Germinal center (tissue), 1 donor: ENCODE measurements at places on chromosomes 4 and X.

DNA sequence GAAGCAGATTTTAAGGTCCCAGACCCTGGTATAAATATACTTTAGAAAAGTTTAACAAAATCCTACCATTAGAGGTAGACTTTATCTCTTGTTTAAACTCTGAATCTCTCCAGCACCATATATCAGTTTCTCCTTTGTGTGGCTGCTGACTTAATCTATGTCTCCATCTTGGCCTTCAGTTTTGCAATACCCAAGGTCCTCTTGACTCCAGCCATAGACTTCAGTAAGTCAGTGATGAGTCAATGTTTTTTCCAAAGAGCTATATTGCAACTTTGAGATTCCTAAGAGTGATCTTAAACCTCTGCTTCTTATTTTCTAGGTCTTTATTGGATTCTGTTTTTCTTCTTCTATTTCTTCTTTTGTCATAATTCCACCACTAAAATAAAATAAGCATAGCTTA is 50.8 kb upstream of the ADGRL3 start:
- no peak for DNase-seq

- no peak for DNase-seq
Observed at GRCh38 chrX:20432048-20432447, 165.3 kb upstream of the RPS6KA3 start.

GRCh38 chr4:38921151-38921550 is 53.5 kb downstream of the FAM114A1 start:
- no peak for DNase-seq

DNA sequence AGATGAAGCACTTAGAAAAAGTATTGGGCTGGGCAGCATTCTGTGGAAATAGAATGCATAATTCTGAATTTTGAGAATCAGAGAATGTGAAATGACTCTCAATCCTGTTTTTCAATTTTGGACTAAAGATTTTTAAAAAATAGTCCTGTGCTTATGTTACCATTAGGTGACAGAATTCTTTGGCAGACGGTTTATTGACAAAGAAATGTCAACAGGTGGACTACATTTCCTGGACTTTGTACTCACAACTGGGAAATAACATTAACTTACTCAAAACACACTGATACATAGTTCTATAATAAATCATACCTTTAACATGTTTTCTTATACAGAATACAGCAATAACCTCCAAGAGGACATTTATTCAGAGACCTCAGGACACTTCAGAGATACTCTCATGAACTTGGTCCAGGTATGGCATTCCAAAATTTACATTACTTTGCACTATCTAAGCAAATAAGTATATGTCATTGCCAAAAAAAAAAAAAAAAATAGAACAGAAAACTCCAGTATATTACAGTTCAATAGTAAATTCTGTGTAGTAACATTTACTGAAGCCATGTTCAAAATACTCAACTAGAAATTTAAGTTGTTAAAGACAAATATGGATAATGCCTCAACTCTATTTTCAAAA is 72.7 kb downstream of the ANXA10 start:
- no peak for DNase-seq

GRCh38 chr4:55795341-55795740 is 24.2 kb upstream of the EXOC1L start:
- no peak for DNase-seq

- DNase-seq, result peak; percentile 9
Observed at GRCh38 chrX:48676893-48677270, 6.7 kb upstream of the WAS start.

DNA sequence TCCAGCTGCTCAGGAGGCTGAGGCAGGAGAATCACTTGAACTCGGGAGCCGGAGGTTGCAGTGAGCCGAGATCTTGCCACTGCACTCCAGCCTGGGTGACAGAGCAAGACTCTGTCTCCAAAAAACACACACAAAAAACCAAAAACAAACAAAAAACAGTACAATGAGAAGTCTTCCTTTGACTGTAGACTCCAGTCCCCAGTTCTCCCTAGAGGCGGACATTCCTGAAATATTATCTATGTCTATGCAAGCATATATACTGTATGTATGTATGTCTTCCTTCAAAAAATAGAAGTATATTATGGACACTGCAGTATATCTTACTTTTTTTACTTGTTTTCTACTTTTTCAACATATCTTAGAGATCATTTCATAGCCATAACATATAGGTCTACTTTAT is 10.2 kb upstream of the FGF2 start:
- DNase-seq, result no peak

- DNase-seq, result no peak
Observed at GRCh38 chr4:21790438-21791029, 158.0 kb downstream of the KCNIP4 start.

GRCh38 chrX:115259238-115259875 is 25.5 kb upstream of the LRCH2 start:
- DNase-seq, result no peak

- DNase-seq, result no peak
Observed at GRCh38 chr4:1807332-1807777, 14.3 kb downstream of the FGFR3 start.

GRCh38 chr4:23887989-23888388 is 1.9 kb downstream of the PPARGC1A start:
- no peak for DNase-seq

DNA sequence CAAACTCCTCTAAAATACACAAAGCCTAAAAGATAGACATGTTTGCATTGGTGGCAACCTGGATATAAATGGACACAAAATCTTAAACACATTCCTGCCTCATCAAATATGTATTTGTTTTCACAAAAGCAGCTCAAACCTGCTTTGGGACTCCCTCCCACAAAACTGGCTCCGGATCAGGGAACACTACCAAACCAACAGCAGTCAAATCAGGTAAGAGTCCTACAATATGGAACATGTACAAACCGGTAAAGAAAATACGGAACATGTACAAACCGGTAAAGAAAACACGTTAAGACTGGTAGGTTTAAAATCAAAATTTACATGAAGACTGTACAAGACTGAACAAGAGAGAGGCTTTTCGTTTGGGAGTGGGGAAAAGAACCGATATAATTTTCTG is 4.3 kb downstream of the AMTN start:
- DNase-seq, result no peak

- DNase-seq, result no peak
Observed at GRCh38 chr4:18930487-18930886, 908.9 kb upstream of the LCORL start.

DNA sequence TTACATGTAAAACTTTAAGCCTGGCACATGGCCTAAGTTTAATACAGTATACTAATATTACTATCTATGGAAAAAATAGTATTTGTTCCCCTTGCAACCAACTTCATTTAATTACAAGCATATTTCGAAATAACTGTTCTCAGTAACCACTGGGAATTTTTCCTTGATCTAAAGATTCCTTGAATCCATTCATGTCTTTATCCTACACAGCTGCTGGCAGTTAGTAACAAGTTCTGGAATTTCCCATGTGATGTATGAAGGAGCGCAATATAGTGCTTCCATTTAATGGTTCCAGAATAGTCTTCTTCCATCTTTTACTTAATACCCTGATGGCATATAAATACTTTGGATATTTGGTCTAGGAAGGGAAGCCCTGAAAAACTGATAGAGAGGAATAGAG is 136.5 kb downstream of the AASDH start:
- no peak for DNase-seq

GRCh38 chr4:925771-926500 is 6.2 kb downstream of the GAK start:
- no peak for DNase-seq

GRCh38 chr4:6926081-6926480 is 16.5 kb downstream of the TBC1D14 start:
- DNase-seq, result no peak

- no peak for DNase-seq
Observed at GRCh38 chrX:108439961-108440696, 491 bp downstream of the COL4A5 start.

GRCh38 chr4:149727663-149728062 is 88.0 kb downstream of the IQCM start:
- DNase-seq, result no peak

DNA sequence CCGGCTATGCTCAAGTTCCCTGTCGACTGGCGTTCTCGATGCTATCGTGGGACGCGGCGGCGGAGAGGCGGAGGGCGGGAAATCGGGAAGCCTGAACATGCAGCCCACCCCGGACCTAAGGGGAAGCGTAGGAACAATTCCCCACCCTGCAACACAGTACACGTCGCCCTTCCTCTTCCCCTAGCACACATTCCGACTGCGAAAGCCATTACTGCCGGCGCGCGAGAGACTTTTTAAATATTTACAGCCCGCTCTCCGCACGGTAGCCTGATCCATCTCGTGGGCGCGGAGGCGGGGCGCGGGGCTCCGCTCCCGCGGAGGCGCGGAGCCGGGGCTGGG is 48.1 kb upstream of the BCOR start:
- DNase-seq, result no peak

- no peak for DNase-seq
Observed at GRCh38 chrX:24282381-24283126, 31.3 kb downstream of the SUPT20HL2 start.

- DNase-seq, result no peak
Observed at GRCh38 chrX:72663737-72664136, 50.4 kb downstream of the PHKA1 start.

- no peak for DNase-seq
Observed at GRCh38 chrX:39073131-39073530, 271.9 kb downstream of the MID1IP1 start.

DNA sequence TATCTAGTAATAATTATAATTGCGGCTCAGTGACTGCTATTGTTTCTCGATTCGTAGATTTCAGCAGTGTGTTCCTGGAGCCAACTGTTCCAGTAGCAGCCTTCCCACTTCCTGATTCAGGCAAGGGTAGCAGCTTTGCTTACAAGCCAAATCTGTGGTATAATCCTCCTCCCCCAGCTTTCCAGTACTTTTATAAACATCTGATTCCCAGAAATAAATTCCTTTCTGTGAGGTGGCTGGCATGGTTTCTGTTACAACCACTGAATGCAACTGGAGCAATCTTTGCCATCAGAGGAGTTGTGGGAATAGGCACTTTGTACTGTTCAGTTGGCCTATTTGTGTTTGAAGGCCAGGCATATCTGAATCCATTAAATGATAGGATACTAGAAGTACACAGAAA is 80.0 kb downstream of the GLRA3 start:
- DNase-seq, result no peak

GRCh38 chr4:144316869-144317268 is 176.4 kb upstream of the GYPA start:
- DNase-seq, result no peak

GRCh38 chr4:337932-338758 is 531 bp downstream of the ZNF141 start:
- no peak for DNase-seq

DNA sequence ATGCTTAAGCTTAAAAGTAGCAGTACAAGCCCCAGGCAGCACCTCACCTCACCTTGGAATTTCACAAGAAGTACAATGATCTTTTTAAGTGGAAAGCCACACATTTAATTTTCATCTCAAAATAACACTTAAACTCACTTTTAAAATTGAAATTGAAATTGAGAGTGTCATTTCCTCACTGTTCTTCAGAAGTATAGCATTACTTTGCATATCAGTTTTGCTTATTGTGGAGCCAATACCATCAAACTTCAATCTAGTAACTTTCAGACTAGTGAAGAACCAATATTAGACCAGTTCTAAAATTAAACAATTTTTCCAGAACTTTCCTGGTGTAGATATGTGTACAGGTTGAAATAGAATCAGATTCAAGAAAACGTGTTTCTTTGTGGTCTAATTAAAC is 242.4 kb downstream of the NDST4 start:
- DNase-seq, result no peak

DNA sequence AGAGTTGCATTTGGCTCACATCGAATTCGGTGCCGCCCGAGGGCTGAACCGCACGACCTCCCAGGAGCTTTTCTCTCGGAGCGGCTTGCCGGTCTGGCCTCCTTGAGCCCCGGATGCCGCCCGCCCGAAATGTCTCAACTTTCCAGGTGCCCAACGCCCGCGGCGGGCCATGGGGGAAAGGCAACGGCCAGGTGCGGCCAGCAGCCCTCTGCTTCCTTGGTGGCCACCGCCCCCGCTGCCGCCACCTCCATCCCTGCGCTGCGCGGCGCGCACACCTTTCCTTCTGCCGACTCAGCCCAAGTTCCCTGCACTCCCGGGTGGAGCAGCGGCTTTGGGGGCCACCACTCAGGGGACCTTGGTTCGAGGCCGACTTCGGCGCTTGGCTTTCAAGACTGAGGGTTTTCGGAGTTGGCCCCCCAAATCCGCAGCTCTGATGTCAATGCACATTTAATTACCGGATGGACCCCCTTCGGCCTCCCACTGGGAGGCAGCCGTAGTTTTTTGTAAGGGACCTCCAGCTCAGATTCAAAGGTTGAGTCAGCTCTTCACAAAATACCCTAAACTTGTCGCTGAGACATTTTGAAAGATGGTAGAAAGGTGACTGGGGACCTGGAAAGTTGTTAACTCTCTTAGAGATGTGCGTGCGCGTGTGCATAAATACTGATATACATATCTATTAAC is 1.1 kb downstream of the AFF2 start:
- DNase-seq, result peak; percentile 9

- DNase-seq, result no peak
Observed at GRCh38 chr4:3830774-3831528, 64.8 kb downstream of the ADRA2C start.

- DNase-seq, result peak; percentile 51
Observed at GRCh38 chrX:13487731-13488505, 81.5 kb upstream of the EGFL6 start.

GRCh38 chr4:151629097-151629783 is 131.6 kb downstream of the GATB start:
- no peak for DNase-seq

GRCh38 chr4:170007113-170007512 is 19.1 kb downstream of the MFAP3L start:
- DNase-seq, result no peak

DNA sequence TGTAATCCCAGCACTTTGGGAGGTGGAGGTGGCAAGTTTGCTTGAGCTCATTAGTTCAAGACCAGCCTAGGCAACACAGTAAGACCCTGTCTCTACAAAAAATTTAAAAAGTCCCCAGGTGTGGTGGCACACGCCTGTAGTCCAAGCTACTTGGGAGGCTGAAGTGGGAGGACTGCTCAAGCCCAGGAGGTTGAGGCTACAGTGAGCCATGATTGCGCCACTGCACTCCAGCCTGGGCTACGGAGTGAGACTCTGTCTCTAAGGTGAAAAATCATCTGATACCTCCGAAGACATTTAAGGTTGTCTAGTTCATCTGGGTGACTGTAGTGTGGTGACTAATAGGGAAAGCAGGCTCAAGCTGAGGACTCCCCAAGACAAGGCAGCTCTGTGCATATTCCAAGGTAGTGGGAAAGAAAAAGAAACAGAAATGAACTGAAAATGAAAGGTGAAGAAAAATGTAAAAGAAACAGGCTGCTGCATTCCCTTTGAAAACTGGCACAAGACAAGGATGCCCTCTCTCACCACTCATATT is 23.3 kb downstream of the FRYL start:
- no peak for DNase-seq
